ENCODE measurements at places on chromosomes 3 and 15.

- DNase-seq = no peak
Measured at GRCh38 chr3:149593418-149594160, 64.2 kb downstream of the WWTR1 start.

DNA sequence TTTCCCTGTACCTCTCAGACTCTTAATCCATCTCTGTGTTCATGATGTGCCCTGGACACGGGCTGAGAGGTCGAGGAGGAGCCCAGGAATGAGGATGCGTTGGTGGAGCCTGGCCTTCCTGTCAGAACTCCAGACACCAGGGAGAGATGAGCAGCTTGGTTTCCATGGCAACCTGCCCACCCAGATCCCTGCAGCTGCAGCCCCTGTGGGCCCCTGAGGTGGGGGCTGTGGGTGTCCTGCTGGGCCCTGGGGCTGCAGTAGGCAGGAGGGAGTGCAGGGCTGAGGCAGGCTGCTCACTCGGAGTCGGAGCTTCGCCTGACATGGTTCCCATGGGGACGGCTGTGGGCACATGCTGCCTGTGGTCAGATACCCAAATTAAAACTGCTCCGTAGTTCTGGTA is 7.7 kb upstream of the SCN10A start:
- DNase-seq = no peak

DNA sequence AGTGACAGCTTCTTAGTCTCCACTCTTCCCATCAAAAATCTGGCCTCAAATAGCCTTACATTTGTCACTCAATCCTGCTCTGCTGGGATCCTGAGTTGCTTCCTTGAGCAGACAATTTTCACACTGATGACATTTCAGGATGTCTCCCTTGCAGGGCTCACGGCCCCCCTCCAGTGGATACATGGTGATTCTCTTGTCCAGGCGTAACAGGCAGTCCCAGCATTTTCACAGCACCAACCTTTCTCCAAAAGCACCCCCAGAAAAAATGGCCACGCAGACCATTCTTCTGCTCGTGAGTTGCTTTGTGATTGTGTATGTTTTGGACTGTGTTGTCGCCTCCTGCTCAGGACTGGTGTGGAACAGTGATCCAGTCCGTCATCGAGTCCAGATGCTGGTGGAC is 47.4 kb upstream of the WNT7A start:
- DNase-seq = no peak

DNA sequence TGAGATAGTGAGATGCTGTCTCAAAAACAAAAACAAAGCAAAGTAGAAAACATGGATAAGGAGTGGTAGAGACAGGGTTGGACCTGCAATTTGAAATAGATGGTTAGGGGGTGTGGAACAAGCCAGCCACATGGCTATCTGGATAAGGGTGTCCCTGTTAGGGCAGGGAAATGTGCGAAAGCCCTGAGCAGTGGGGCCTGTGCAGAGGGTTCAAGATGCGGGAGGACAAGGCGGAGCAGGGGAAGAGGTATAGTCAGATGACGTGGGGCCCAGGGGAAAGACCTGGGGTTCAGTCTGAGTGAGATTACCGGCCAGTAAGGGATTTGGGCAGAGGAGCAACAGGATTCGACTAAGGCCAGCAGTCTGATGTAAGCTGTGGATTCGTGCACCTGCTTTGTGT is 18.4 kb upstream of the NR2E3 start:
- DNase-seq = no peak

DNA sequence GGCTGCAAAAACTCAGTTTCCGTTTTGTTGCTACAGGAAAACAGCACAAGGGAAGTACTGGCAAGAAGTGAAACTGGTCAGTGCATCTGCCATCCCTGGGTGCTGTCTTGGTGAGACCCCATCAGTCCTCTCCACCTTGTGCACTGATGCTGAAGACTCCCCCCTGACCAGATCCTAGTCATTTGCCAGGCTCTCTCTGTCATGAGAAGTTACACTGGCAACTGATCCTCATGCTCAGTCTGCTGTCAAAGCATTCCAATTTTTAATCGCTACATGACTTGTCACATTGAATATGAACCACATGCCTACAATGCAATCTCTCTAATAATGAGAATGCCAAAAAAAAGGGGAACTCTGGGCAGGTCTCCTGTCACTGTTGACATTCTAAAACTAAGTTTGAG is 296.5 kb downstream of the ZIC1 start:
- no peak for DNase-seq

Data from body of pancreas (tissue), 4 donors.